ENCODE measurements at places on chromosomes 6 and 20.
A peak's percentile ranks its signal among the peaks of the same experiment; 100 is the strongest.

DNA sequence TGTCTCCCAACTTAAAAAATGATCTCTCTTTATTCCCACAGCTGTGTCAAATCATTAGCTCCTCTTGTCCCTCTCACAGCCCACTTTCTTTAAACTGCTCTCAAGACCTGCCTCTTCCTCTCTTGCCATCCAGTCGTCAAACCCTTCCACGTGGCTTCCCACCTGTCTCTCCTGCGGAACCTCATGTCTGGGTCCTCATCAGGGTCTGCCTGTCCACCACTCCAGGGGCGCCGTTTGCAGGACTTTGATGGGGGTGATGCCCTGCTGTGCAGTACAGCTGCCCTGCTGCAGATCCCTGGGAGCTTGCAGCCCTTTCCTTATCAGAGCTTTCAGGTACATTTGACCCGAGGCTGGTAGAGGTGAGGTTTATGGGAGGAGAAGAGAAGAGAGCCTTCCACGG lies 114.8 kb downstream of the DHX35 start:
- DNase-seq: no peak

DNA sequence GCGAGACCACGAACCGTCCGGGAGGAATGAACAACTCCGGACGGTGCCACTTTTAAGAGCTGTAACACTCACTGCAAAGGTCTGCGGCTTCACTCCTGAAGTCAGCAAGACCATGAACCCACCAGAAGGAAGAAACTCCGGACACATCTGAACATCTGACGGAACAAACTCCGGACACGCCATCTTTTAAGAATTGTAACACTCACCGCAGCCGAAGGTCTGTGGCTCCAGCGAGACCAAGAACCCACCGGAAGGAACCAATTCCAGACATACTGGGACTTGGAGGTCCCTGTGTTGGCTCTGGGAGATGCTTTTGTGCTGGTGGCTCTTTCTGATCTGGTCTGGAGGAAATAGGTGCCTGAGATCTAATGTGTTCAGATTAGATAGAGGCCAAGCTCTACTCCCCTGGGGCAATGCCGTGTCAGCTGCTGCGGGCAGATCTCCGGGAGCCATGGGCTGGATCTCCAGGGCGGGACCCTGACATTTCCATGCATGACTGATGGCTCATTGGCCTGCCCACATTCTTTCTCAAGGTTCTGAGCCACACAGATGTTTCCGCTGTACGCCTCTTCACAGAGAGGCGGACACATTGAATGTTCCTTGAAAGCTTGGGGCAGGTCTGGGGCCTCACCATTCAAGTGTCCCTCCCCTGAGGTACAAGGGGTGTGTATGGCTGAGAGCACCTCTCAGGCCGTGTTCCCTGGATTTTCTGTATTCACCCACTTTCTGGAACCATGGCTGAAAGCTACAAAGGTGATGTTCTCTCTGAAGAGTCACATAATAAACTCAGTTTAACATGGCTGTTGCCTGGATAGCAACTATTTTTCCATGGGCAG lies 29.3 kb downstream of the GMPR start:
- DNase-seq: no peak

- no peak for DNase-seq
Measured at GRCh38 chr6:125511809-125512396, 210.1 kb upstream of the HDDC2 start.

- no peak for DNase-seq
Measured at GRCh38 chr20:61748376-61748775, 317.3 kb downstream of the TAF4 start.

- DNase-seq: no peak
Measured at GRCh38 chr6:43782764-43783513, 12.9 kb downstream of the VEGFA start.

- no peak for DNase-seq
Measured at GRCh38 chr20:3686867-3687321, 5.1 kb upstream of the ADAM33 start.

DNA sequence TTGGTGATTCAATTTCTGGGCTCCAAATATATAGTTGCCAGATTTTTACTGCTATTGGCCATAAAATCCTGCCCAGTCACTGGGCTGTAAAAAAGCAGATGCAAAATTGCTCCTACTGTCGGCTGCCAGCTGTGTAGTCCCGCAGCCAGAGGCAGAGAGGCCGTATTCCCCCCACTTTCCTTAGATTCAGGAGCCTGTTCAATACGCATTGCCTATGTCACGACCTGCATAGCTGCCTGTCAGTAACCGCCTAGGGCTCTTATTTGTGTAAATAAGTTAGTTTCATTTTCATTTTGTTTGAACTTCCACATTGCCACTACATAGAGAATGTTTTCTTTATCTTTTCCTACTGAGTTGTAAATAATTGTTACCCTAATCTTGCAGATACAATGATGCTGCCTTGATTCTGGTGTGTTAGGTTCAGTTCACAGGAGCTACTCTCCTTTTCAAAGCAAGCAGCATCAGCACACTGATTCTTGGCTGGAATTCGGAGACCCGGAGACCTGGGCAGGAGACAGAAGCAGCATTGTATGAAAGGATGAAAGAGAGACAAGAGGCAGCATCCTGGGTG lies 46.0 kb upstream of the UST start:
- peak; percentile 56 for DNase-seq

GRCh38 chr6:158516098-158516497 lies 43.8 kb upstream of the TMEM181 start:
- DNase-seq: no peak

GRCh38 chr20:33046412-33046811 lies 7.3 kb upstream of the BPIFB3 start:
- no peak for DNase-seq

GRCh38 chr20:1879369-1879768 lies 15.8 kb upstream of the SIRPA start:
- DNase-seq: no peak

GRCh38 chr6:73612611-73613010 lies 41.2 kb downstream of the SLC17A5 start:
- DNase-seq: no peak

GRCh38 chr6:153038378-153039057 lies 36.0 kb upstream of the MTRF1L start:
- no peak for DNase-seq

GRCh38 chr6:836276-836853 lies 143.4 kb upstream of the EXOC2 start:
- no peak for DNase-seq

DNA sequence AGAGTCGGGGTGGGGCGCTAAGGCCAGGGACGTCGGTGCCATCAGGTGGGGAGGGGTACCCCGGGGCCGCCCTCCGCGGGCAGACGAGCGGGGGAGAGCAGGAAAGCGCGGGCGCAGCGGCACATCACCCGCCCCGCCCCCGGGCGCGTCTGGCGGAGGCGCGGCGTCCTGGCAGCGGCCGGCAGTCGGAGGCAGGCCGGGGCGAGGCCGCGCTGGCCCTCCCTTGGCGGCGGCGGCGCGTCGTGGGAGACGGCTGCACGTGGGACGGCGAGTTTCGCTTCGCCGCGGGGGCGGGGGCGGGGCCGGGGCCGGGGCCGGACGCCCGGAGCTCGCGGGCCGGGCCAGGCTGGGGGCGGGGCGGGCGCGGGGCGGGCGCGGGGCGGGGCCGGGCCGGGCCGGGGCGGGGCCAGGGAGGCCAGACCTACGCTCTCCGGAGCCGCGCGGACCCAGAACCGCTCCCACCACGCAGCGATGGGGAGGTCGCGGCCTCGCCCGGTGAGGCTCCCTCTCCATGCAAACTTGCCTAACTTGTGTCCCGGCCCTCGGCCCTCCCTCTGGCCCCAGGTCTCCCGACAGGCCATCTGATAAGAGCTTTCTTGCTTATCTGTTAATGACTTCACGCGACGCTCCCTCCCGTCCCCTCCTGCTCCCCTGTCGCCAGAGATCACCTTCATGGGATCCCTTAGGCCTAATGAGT lies 12.5 kb downstream of the ITPR3 start:
- DNase-seq: peak; percentile 21

- no peak for DNase-seq
Measured at GRCh38 chr20:25273541-25274358, 25.9 kb downstream of the PYGB start.

DNA sequence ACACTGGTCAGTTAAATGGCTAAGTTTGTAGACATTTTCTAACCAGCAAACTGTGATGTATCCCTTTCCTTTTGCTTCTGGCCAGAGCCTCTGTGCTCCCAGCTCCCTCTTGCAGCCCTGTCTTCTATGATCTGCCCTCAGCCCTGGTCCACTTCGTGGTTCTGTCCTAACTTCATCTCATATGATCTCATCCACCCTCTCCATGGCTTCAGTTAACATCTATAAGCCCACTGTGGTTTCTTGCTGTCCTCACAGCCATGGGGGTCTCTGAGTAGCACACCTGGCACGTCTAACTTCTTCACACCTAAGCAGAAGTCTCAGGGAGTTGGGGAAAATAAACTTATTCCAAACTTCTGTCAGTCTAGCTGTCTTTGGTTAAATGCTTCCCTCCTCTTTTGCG lies 81.8 kb downstream of the IRF4 start:
- DNase-seq: no peak

DNA sequence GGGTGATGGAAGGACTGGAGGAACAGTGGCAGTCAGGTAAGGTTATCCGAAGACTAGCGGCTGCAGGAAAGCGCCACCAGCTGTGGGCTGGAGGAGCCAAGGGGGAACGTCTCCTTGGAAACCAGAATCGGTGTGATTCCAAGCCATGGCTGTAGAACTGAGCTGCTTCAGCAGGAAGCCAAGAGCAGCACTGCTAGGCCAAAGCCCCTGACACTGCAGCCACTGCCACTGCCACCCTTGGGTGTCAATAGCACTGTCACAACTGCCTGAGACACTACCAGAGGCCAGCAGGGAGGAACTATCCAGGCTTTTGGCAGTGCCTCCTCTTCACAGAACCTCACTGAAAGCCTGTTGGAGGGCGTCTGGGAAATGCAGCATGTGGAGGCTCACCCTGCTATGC lies 289.6 kb upstream of the SUPT3H start:
- no peak for DNase-seq

GRCh38 chr20:24663496-24663895 lies 194.1 kb downstream of the SYNDIG1 start:
- DNase-seq: no peak

- no peak for DNase-seq
Measured at GRCh38 chr6:153590411-153590810, 448.6 kb upstream of the OPRM1 start.

DNA sequence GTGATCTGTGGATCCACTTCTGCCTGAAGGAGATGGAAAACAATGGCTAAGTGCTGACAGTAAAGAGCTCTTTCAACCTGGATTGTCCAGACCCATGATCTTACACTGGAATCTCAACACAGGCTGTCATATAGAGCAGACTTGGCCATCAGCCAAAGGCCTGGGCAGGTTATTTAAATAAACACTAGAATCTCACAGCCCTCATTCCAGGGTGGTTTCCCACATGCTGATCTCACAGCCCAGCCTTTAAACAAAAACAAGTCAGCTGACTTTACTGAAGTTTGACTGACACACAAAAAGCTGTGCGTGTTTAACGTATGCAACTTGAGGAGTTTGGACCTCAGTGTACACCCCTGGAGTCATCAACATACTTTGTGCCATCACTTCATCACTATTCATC lies 28.4 kb downstream of the SYNDIG1 start:
- DNase-seq: peak; percentile 6

GRCh38 chr20:3760655-3761348 lies 6.8 kb downstream of the ADISSP start:
- no peak for DNase-seq

DNA sequence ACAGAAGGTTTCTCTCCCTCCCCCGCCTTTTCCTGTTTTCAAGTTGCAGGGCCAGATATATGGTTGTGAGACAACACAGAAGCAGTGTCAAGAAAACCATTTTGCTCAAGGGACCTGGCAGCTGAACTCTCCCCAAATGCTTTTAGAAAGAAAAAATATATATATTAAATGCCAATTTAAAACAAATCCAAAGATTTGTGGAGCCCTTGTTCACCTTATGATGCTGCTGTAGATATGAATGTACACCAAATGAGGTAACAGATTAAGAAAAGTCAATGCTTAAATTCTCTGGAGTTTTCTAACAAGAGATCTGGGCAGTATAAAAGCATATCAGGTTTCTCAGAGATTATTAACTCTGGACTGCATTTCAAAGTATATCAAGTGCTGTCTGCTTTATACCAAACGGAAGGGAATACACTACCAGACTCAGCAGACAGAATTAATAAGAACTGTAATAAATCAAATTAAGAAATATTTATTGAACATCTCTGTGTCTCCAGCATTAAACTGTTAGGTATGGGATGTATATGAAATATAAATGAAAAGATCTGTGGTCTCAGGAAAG lies 357.5 kb downstream of the HDGFL1 start:
- DNase-seq: no peak

- no peak for DNase-seq
Measured at GRCh38 chr6:163401039-163401885, 13.3 kb upstream of the QKI start.

DNA sequence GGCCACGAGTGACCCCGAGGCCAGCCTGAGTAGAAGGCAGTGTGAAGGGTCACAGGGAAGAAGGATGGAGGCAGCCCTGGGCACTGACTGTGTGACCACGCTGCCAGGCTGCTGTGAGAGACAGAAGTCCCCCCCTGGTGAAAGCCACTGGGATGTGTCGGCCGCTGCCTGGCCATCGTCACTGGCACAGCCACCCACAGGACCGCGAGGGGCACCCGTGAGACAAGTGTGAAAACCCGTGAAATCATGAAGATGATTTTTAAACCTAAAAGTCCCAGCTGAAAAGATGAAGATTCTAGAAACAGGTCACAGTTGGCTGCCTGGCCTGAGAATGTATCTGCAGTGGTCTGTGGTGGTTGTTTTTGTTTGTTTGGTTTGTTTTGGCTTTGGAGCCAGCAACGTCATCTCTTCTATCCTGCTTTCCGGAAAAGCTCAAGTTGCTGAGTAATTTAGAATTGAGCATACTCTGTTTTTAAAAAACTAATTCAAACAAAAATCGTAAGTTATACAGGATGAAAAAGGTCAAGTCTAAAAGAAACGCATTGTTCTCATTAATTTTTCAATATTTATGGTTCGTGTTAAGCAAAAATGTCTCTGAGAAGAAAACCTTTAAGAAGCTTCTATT lies 94.7 kb downstream of the HUS1B start:
- DNase-seq: no peak

- no peak for DNase-seq
Measured at GRCh38 chr6:119160911-119161310, 82.4 kb upstream of the FAM184A start.

Data from NAMALWA (cell line).